AG09309 (cell line): ENCODE measurements at places on chromosomes 1 and 21.

DNA sequence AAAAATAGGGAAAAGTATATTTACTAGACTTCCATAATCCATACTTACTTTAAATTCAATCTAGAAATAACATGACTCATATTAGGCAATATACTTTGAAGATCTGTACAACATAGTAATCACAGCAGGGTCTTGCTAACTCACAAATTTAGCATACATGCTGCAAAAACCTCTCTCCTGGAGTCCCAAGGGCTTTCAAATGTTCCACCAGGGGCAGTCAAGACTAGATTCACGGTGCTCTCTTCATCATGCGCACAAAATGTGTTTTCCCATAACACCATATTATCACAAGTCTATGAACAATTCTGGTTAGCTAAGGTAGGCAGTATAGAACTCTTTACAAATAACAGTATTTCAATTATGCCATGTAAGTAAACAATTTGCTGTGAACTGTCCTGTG lies 45.8 kb downstream of the SSX2IP start:
- no peak for DNase-seq

GRCh38 chr1:244231193-244231571 lies 180.1 kb downstream of the ZBTB18 start:
- no peak for DNase-seq

GRCh38 chr1:168821434-168821833 lies 92.4 kb upstream of the DPT start:
- DNase-seq, result no peak

DNA sequence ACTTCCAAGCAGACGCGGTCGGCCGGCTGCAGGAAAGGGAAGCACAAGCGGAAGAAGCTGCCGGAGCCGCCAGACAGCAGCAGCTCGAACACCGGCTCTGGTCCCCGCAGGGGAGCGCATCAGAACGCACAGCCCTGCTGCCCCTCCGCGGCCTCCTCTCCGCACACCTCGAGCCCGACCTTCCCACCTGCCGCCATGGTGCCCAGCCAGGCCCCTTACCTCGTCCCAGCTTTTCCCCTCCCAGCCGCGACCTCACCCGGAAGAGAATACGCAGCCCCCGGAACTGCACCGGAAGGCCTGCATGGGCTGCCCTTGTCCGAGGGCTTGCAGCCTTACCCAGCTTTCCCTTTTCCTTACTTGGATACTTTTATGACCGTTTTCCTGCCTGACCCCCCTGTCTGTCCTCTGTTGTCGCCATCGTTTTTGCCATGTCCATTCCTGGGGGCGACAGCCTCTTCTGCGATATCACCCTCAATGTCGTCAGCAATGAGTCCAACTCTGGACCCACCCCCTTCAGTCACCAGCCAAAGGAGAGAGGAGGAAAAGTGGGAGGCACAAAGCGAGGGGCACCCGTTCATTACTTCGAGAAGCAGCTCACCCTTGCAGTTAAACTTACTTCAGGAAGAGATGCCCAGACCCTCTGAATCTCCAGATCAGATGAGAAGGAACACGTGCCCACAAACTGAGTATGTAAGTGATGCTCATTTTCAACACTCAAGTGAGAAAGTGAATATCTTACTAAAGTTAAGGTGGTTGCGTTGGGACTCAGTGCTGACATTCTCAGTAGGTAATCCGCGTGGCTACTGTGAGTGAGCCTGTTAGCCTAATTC lies 25.5 kb downstream of the UTS2 start:
- no peak for DNase-seq

DNA sequence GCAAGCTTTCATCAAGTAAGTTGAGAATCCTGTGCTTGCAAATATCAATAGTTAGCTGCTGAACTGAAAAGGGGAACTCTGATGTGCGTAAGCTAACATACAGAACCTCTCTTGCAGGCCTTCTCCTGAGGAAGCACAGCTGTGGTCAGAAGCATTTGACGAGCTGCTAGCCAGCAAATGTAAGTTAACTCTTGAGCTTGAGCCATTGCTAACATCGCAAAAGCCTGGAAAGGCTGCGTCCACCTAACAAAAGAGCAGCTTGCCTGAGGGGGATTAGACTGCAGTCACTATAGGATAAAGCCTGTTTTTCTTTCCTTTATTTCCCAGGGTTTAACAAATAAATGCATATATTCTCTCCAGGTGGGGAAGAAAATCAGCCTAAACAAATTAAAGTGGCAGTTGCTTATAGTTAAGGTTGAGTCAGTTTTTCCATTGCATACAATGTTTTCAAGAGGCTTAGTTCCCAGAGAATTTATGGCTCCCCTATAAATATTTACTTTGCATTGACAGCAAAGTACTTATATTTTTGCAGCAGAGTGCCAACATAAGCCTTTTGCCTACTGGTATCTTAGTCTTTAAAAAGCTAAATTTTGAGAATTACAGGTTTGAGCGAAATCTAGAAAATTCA lies 1.5 kb downstream of the RGS2 start:
- no peak for DNase-seq

DNA sequence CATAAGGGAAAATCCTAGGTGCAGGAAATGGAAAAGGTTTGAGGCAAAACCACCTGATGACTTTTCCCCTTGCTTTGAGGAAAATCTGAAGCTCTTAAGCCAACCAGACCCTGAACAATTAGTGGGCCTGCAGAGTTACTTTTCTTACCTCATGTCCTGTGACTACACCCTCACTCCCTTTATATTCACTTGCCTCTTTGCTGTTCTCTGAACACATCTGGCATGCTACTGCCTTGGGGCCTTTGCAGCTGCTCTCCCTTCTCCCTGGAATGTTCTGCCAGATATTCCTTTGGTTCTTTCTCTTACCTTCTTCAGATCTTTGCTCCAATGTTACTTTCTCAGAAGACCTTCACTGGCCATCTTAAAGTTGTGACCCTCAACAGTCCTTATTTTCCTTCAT lies 21.8 kb downstream of the RPTN start:
- no peak for DNase-seq

DNA sequence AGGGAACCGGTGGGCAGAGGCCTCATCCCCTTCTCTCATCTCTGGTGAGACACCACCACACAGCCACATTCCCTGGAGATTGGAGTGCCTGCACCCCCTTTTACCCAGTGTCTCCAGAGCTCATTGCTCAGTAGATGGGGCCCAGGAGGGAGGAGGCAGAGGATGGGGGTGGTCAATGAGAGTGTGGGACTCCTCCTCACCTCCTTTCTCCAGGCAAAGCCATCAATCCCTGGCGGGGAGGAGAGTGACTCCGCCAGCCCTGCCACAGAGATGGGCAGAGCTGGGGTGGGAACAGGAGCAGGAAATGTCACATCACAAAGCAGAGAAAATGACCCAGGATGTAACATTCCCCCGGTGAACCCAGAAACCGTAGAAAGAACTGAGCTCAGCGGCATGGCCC lies 117.2 kb downstream of the MATN1 start:
- DNase-seq, result no peak

- DNase-seq, result no peak
These were observed 79.6 kb upstream of the PPM1J start for GRCh38 chr1:112794654-112795239.

DNA sequence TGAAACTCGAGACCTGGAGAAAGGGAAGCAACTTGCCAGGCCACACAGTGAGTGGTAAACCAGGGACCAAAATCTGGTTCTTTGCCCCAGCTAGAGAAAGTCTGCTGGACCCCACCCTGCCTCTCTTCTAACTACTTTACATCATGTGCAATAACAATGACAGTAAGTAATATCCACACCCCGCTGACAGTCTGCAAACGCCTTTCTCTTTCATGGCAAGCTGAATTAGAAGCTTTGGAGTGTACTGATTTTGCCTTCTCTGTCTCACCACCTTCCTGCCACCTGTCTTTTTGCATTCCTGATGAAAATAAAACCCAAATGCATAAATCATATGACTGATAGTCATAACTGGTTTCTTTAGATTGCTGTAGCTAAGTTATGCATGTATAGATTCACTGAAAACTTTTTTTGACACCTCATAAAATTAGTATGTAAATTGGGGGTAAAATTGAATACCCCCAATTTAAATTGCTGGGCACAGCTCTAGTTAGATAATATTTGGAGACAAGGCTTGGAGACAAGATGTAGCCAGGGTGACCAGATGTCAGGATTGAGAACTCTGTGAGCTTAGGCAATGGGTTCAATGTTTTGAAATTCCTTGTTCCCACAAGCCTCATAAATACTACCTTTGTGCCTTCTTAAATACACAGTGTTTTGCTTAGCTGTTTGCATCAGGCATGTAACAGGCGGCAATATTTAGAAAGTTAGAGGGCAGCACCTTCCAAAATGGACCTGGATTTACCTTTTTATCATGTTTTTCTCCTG lies 73.5 kb downstream of the ST6GALNAC5 start:
- DNase-seq, result no peak

GRCh38 chr1:184021728-184022127 lies 15.8 kb downstream of the COLGALT2 start:
- DNase-seq, result no peak

GRCh38 chr1:89309828-89310227 lies 37.2 kb upstream of the GBP5 start:
- no peak for DNase-seq
